ENCODE measurements at places on chromosomes 16 and 17. TPM values are rescaled to one million over a fixed set of nuclear protein-coding genes. Genes with fewer than 3 reads are reported as not detected.

The SLC22A31 gene
- total RNA-seq = not detected

- no peak for DNase-seq
Measured at GRCh38 chr16:14434860-14435259, 195.2 kb downstream of the PARN start.

- no peak for DNase-seq
Measured at GRCh38 chr17:27491713-27492190, 35.5 kb downstream of the KSR1 start.

GRCh38 chr16:2882650-2883457 lies at the start of gene FLYWCH2:
FLYWCH2 (plus strand) TSS chr16:2883215; CDS start chr16:2896450, 13,235 bp downstream.
- peak; percentile 99 for DNase-seq

Data from right cardiac atrium (tissue), 5 donors.